ENCODE measurements at places on chromosomes 1 and 21.

DNA sequence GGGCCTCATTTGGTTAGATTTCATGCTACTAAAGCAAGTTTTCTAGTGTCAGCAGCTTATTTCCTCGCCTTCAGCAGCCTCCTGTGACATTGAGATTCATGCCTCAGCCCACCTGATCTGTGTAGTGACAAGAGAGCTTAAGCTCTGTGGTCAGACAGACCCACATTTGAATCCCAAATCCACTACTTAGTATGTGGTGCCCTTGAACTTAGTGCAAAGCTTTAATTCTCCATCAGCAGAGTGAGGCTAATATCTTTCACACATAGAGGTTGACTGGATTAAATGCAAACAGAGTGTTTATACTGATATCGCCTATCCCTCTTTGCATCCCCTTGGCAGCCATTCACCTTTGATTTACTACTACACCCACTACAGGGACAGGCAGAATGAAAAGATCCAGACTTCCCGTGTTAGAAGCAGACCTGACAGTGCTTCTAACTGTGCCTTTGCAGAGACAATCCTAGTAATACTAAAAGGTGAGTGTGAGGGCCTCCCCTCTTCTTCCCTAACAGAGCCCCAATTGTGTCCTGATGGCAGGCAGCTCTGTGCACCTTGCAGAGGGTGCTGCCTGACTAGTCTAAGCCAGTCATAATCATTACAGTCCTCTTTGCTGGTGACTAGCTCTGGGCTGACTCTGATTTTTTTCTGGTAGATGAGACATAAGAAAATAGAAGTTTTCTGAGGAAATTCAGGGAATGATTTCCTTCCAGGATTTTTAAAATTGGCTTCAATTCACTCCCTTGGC, 264.0 kb downstream of the CTH start:
- no peak for DNase-seq

DNA sequence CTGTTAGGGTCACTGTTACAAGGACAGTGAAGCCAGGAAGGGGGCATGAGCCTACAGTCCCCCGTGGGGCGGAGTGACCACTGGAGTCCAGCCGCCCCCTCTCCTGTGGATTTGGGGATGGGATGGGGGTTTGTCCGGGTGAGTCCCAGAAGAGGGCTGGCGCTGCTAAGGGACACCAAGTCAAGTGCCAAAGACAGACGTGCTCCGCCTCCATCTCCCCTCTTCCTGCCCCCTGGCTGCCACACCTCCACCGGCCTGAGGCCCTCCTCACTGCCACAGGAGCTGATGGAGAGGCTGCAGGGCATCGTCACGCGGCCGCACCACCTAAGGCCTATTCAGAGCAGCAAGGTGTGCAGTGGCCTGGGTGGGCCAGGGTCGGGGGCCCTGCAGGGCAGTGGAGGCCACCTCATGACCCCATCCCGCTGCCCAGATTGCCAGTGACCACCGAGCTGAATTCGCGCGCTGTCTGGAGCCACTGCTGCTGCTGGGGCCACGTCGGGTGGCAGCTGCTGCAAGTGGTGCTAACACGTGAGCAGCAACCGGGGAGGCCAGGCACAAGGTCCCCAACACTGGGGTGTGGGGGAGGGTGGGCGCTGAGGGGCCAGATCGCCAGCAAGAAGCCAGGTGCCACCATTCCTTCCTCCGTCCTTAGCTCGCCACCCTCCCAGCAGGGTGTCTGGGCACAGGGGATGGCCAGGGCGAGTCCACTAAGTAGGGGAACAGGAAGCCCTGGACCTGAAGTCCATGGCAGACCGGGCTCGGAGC, 4.9 kb downstream of the RNF207 start:
- DNase-seq, result no peak

DNA sequence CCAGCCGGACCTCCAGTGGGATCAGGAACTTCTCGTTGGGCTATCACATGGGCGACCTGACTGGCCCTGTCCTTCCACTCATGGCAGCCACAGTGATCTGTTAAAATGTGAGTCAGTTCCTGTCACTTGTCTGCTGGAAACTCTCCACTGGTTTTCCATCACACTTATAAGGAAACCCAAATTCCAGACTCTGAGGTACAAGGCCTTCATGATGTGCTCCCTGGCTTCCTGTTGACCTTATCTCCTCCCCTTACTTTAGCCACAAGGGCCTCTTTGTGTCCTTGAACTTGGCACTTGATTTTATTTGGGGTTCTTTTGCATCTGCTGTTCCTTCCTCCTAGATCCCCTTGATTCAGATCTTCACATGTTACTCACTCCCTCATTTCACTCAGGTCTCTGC, 96.8 kb downstream of the TENT5C start:
- no peak for DNase-seq

DNA sequence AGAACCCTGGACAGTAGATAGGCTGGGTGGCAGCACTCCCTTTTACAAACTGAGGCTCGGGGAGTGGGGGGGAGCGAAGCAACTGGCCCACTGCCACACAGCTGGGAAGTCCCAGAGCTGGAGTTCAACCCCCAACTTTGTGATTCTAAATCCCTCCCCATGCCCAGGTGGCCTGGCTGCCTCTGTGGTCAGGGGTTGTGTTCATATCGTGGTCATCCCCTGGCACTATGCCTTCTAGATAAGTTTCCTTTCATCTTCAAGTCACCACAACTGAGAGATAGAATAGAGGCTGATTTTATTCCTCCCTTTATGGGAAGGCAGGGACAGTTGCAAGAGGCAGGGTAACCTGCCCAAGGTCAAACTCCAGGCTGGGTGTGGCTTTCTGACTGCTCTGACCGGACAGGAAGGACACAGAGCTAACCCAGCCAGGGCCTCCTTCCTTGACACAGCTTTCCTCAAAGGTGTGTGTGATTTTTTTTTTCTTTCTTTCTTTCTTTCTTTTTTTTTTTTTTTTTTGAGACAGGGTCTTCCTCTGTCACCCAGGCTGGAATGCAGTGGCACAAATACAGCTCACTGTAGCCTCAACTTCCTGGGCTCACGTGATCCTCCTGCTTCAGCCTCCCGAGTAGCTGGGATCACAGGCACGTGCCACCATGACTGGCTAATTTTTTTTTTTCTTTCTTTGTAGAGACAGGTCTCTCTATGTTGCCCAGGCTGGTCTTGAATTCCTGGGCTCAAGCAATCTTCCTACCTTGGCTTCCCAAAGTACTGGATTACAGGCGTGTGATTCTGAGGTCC, 18.4 kb upstream of the TNFRSF1B start:
- no peak for DNase-seq

- no peak for DNase-seq
Observed at GRCh38 chr1:43835082-43836021, 98.2 kb upstream of the ARTN start.
